ENCODE measurements at places on chromosomes 3 and 15. TPM values are rescaled to one million over a fixed set of nuclear protein-coding genes. Genes with fewer than 3 reads are reported as not detected.

DNA sequence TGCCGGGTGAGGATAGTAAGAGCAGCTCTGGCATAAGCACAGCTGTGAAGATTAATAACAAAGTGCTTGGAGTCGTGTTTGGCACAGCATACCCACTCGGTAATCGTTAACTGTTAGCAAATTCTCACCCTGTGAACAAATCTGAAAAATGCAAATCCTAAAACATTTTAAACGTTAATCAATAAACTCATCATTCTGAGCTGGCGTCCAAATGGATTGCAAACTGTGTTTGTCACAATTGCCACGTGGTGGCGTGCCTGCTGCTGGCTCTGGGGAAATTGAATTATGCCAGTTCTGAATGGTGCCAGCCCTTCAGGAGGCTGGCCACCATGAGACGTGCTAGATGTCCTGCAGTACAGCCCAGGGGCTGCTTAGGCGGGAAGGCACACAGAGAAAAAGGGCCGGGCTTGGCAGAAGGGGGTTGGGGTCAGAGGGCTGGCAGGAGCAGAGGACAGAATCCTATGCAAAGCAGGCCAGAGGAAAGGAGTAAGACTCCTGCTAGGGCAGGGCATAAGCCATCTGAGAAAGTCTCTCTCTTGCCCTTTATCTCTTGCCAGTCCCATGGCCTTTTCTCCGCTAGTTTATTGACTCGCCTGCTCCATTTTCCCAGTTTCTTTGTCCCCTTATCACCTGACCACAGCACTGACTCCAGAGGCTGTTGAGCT is 22.1 kb upstream of the POLG start:
- no peaks in the 10 kb centered on the region for H3K36me3 ChIP-seq
- no peak for DNase-seq
- H3K4me1 ChIP-seq: peaks cover 28% of the 10 kb centered on the region
- no peak overlapping the region for H3K27ac ChIP-seq
- H3K4me3 ChIP-seq: no peak overlapping the region

GRCh38 chr3:15711281-15711680 is 86.5 kb downstream of the ANKRD28 start:
- DNase-seq: no peak
- peaks cover 7% of the 10 kb centered on the region for H3K36me3 ChIP-seq
- H3K4me1 ChIP-seq: no peaks in the 10 kb centered on the region

The CD276 gene
- total RNA-seq: 17.0 TPM

GRCh38 chr3:124201786-124202185 is 209.9 kb upstream of the ROPN1 start:
- H3K36me3 ChIP-seq: no peaks in the 10 kb centered on the region
- H3K27ac ChIP-seq: no peak overlapping the region
- H3K4me3 ChIP-seq: no peak overlapping the region
- DNase-seq: no peak
- no peaks in the 10 kb centered on the region for H3K27me3 ChIP-seq

The TEX9 gene
- 6.4 TPM for total RNA-seq

DNA sequence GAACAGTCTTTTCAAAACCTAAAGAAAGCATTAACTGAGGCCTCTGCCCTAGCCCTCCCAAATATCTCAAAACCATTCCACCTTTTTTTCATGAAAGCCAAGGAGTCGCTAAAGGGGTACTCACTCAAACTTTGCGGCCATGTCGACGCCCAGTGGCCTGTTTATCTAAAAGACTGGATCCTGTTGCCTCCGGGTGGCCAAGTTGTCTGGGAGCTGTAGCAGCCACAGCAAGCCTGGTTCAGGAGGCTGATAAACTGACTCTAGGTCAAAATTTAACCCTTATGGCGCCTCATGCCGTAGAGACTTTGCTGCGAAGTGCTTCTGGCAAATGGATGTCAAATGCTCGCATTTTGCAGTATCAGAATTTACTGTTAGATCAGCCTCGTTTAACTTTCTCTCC is 39.5 kb downstream of the ZBTB11 start:
- H3K36me3 ChIP-seq: no peaks in the 10 kb centered on the region
- no peak overlapping the region for H3K27ac ChIP-seq
- H3K27me3 ChIP-seq: no peaks in the 10 kb centered on the region
- no peak for DNase-seq
- H3K4me1 ChIP-seq: peaks cover 6% of the 10 kb centered on the region
- H3K4me3 ChIP-seq: no peak overlapping the region

DNA sequence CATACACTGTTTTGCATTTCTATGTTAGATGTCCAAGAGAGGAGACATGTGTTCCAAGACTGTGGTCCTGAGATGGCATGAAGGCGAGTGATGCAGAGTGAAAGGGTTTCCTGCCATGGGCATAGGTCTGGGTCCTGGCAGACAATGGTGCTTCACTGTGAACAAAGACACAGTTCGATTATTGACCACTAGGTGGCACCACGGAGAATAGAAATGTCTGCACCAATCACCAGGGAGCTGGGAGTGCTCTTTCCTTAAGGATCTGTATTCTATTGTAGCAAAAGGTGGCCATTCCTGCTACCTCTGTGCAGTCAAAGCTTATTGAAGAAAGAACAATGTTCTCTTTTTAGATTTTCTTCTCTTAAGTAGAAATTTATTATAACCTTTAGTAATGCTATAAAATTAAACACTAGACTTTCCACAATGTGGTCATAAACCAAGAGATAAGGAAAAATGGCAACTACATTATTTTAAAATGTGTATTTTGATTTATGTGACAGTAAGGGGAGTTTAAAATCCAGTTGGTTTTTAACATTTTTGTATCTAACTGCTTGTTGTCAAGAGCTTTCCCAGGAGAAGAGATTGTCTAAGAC is 88.7 kb downstream of the GABRG3 start:
- no peaks in the 10 kb centered on the region for H3K36me3 ChIP-seq
- no peaks in the 10 kb centered on the region for H3K27me3 ChIP-seq
- H3K4me1 ChIP-seq: no peaks in the 10 kb centered on the region

DNA sequence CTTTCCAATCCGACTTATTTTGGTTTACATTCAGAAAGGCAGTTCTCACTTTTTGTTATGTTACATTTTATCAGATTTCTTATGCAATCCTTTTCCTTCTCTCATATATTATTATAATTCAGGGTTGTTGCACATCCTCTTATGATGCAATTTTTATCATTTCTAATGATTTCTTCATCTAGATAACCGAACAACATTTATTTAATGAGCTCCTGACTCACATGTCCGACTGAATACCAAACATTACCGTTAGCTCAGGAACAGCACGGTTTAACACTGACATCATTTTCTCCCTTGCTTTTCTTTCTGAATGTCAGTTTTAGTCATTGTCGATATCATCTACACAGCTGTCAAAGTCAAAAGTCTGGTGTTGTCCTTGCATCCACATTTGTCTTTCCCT is 199.2 kb downstream of the BCHE start:
- no peak overlapping the region for H3K27ac ChIP-seq
- H3K4me1 ChIP-seq: peaks cover 6% of the 10 kb centered on the region
- no peak overlapping the region for H3K4me3 ChIP-seq
- DNase-seq: no peak
- no peaks in the 10 kb centered on the region for H3K27me3 ChIP-seq

The STAB1 gene
- total RNA-seq: 15.5 TPM

The TMIE gene
- 0.38 TPM for total RNA-seq

The FSTL1 gene
- total RNA-seq: 31.2 TPM

- no peak for DNase-seq
- no peaks in the 10 kb centered on the region for H3K36me3 ChIP-seq
- H3K27me3 ChIP-seq: no peaks in the 10 kb centered on the region
- no peaks in the 10 kb centered on the region for H3K4me1 ChIP-seq
- no peak overlapping the region for H3K4me3 ChIP-seq
Observed at GRCh38 chr3:117201901-117202774, 492.6 kb downstream of the TUSC7 start.

DNA sequence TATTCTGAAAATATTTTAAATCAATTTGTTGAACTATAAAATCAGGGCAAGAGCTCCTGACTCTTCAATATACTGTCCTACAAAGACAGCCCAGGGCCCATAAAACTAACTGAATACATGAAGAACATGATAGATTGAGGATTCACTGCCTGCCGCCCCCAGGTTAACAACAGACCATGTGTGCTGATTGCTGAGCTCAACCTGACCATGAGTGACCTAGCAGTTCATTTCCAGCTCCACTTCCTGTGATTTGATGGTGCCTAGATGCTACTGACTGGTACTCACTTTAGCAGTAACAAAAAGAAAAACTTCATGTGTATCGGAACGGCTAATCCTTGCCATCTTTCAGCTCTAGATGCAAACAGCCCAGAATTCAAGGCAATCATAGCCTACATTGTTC is 9.6 kb upstream of the KLF13 start:
- H3K27me3 ChIP-seq: no peaks in the 10 kb centered on the region
- no peak for DNase-seq
- no peak overlapping the region for H3K27ac ChIP-seq
- H3K36me3 ChIP-seq: no peaks in the 10 kb centered on the region
- no peaks in the 10 kb centered on the region for H3K4me1 ChIP-seq
- H3K4me3 ChIP-seq: no peak overlapping the region

DNA sequence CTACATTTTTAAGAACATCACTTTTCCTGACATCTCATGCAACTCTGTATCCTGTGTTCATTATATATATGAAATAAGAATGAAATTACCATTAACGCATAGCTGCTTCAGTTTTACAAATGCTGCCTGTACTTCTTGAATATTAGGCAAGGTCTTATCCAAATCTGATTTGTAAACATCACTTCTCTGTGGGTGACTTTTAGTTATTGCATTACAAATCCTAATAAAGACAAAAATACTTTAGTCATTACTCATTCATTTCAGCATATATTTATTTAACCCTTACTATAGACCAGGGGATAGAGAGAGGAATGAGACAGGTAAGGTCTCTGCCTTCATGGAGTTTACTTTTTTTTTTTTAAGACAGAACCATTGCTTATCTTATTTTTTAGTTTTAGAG is 36.8 kb downstream of the MTMR10 start:
- H3K27ac ChIP-seq: no peak overlapping the region
- DNase-seq: no peak
- H3K27me3 ChIP-seq: no peaks in the 10 kb centered on the region
- H3K36me3 ChIP-seq: peaks cover 100% of the 10 kb centered on the region
- H3K4me1 ChIP-seq: no peaks in the 10 kb centered on the region

DNA sequence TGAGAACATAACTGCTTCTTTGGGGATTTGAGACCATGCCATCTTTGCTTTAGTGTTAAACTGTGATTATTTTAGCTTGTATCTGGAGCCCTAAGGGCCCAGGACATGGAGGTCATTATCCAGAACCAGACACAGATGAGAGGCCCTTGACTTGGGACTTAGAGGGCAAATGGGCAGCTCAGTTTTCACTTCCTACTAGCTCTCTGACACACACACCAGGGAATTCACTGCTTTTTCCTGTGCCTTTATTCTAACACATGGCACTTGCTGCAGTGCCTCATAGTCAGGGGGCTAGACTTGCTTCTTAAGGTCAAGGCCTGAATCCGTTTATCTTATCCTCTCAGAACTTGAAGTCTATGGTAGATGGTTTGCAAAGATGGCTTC is 33.3 kb downstream of the AMOTL2 start:
- peaks cover 13% of the 10 kb centered on the region for H3K4me1 ChIP-seq
- H3K27ac ChIP-seq: no peak overlapping the region
- H3K36me3 ChIP-seq: no peaks in the 10 kb centered on the region

The OR5K2 gene
- not detected for total RNA-seq

DNA sequence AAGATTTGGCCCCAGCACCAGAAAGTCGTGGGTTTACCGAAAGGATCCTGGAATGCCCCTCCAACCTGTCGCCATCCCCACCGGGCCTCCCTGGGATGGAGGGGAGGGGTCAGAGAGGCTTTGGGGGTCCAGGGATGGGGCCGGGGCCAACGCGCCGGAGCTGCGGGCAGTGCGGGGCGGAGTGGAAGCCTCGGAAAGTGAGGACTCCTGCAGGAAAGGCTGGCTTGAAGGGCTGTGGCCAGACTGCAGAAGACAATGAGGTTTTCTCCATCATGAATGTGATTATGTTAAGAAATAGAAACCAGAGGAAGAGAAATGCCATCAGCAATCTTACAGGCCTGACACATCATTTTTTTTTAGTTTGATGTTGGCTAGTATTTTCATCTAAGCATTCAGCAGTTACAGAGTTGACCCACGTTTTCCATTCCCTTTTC is 738 bp downstream of the YEATS2 start:
- H3K36me3 ChIP-seq: no peaks in the 10 kb centered on the region
- DNase-seq: no peak

GRCh38 chr15:41870689-41871081 is 23.2 kb downstream of the SPTBN5 start:
- no peak for DNase-seq
- H3K27me3 ChIP-seq: no peaks in the 10 kb centered on the region
- no peaks in the 10 kb centered on the region for H3K4me1 ChIP-seq
- H3K36me3 ChIP-seq: no peaks in the 10 kb centered on the region
- H3K4me3 ChIP-seq: no peak overlapping the region

The ST8SIA2 gene
- total RNA-seq: not detected

The CCNB2 gene
- total RNA-seq: 12.8 TPM

- H3K27ac ChIP-seq: peak overlapping the region; percentile 100
- H3K4me1 ChIP-seq: peaks cover 55% of the 10 kb centered on the region
- DNase-seq: no peak
- no peaks in the 10 kb centered on the region for H3K27me3 ChIP-seq
- H3K4me3 ChIP-seq: peak overlapping the region; percentile 97
Observed at GRCh38 chr3:9398700-9399336, 1.4 kb downstream of the SETD5 start.

GRCh38 chr3:51955893-51956770 is 951 bp downstream of the GPR62 start:
- H3K27ac ChIP-seq: peak overlapping the region; percentile 5
- peaks cover 36% of the 10 kb centered on the region for H3K36me3 ChIP-seq
- peak overlapping the region; percentile 33 for H3K4me3 ChIP-seq
- peaks cover 25% of the 10 kb centered on the region for H3K4me1 ChIP-seq
